ENCODE measurements at places on chromosomes 6 and 20.

DNA sequence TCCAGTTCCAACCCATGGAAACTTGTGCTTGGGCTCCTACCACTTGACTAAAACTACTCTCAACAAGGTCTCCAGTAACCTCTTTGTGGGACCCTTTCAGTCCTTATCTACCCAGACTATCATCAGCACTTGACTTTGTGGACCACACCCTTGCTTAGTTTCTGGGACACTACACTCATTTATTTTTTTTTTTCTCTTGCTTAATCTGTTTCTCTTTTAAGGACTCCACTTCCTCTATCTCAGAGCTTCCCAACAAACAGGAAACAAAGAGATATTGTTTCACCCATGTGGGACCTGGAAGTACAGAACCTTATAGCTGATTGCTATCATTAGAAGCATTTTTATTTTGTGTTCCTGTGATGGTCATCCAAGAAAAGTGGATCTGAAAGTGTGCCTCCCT, 28.8 kb upstream of the ME1 start:
- no peak for DNase-seq

DNA sequence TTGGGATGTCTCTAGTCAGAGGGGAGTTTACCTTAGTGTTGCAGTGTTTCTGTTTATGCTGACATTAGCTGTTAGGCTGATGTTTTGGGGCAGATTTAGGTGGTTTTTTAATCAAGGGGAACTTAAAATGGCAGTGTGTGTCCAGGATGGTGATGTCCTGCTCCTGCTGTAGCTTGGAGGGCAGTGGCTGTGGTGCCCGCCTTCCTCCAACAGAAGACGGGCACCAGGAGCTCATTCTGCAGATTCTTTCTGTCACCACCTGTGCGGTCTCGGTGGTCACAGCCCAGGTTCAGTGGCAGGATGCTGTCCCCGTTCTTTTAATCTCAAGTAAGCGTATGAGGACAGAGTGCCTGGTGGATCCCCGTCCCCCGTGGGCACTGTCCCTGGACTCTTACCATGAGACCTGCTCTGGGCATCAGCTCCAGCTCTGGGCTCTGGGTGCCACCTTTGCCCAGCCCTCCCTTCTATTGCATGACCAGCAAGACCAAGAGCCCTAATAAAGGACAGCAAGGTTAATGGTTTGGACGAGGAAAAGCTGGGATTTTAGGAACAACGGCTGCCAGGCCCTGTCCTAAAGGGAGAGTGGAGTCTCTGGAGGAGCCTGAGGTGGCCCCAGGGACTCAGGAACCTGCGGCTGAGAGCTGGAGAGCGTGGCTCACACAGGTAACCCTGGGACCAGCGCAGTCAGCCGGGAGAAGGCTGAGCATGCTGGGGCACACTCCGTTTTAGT, 217.3 kb downstream of the ERMARD start:
- DNase-seq, result no peak

DNA sequence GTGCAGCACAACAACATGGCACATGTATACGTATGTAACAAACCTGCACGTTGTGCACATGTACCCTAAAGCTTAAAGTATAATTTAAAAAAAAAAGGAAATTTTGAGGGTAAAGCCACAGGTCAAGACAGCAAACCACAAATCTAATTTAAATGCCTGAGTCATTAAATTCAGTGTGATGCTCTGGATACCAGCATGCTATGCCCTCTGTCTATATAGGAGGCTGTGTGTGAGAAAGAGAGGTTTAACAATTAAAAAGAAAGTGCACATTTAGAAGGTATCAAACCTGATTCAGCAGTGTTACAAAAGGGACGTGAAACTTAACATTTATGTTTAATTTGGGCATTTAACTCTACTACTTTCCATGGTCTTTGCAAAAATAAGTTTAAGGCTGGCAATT, 276.3 kb downstream of the ADGRB3 start:
- DNase-seq, result no peak

DNA sequence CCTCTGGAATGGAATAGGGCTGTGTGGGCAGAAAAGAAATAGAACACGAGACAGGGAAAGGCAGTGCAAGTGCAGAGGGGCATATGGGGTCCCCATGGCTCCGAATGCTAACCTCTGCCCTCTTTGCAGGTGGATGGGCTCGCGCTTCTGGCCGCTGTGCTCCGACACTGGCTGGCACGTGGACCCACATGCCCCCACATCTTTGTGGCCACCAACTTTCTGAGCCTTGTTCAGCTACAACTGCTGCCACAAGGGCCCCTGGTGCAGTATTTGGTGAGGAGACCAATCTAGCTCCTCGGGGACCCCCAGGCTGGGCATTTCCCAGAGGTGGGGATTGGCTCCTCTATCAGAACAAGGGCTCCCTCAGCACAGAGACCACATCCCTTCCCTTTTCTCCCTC, 1.1 kb upstream of the SAPCD1 start:
- no peak for DNase-seq

GRCh38 chr6:12423832-12424231, 133.7 kb downstream of the EDN1 start:
- DNase-seq, result no peak

DNA sequence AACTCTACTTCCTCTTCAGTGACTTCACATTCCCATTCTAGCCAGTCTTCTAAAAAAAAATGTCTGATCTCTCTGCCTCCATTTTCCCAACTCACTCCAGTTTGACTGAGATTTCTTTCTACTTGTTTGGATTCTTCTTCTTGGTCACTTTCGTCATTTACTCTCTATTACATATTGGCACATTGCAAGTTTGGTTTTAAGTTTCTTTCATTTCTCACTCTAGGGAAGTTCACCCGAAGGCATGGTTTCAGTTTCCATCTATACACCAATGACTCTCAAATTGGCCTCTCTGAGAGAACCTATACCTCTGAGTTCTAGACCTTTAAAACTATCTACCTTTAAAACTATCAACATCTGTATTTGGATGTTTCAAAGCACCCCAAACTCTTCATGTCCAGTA, 51.3 kb downstream of the CD109 start:
- no peak for DNase-seq

DNA sequence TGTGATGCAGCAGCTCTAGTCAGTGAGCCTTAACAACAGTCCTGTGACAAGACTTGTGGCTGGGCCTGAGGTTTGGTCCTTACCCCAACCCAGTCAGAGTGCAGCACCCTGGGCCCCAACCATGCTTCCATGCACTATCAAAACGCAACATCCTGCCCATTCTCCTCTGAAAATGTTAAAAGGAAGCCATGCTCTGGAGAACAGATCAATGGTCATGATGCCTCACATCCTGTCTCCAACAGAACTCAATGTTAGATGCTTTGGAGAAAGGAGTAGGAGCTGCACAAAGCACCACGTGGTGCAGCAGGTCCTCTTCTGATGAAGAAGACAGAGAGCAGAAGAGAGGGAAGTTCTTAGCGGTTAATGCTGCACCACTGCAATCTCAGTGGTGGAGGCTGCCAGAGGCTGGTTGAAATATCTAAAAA, 41.9 kb downstream of the TRAM2 start:
- no peak for DNase-seq

DNA sequence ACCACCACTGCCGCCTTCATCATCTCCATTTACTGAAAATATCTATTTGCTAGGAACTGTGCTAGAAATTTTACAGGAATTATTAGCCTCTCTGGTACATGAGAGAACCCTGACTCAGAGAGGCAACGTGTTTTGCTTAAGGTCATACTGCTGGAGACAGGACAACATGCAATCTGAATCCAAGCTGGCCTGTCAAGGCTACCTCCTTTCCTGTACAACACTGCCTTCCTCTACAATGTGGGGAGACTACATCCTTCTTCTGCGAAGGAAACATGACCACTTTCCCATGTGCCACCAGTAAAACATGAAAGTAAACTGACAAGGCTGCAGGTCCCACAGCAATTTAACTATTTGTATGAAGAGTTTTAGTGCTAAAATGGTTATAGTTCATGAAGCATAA, 200.9 kb downstream of the BACH2 start:
- DNase-seq, result no peak

- no peak for DNase-seq
These were observed 162.1 kb downstream of the MTFR2 start for GRCh38 chr6:136087986-136088385.

GRCh38 chr20:59518881-59519706, 85.2 kb upstream of the PHACTR3 start:
- DNase-seq, result peak; percentile 12

DNA sequence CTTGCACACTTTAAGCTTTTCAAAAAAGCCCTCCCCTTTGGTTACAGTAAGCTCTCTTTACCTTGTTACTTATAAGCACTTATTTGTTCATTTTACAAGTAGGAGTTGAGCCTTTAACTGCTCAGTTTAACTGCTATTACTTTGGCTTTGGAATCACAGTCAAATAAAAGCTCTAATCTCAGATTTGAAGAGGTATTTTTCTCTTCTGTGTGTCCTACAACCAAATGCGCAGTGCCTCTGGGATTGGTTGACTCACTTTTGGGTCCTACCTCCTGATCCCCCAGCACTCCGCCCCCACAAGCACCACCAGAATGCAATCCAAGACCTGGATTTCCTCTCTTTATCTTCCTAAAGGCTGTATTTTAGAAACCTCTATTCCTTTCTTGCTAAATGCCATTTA, 2.5 kb downstream of the NCOA7 start:
- no peak for DNase-seq

- DNase-seq, result no peak
These were observed 12.2 kb downstream of the NCOA7 start for GRCh38 chr6:125802943-125803377.

DNA sequence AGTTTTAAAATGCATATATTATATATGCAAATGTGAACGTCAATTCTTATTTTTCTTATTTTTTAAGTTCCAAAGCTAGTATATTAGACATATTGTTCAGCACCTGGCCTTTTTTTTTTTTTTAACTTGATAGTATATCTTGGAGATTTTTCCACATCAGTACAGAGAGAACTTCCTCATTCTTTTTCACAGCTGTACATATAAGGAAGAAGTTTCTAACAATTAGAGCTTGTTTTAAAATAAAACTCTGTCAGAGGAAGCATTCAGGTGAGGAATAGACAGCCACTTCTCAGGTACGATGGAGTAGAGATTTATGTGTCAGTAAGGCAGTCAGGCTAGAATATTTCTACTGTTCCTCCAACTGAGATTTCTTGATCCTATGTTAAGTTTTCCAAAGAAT, 233.1 kb upstream of the SUPT3H start:
- no peak for DNase-seq

GRCh38 chr6:80316686-80317231, 210.3 kb downstream of the BCKDHB start:
- no peak for DNase-seq

DNA sequence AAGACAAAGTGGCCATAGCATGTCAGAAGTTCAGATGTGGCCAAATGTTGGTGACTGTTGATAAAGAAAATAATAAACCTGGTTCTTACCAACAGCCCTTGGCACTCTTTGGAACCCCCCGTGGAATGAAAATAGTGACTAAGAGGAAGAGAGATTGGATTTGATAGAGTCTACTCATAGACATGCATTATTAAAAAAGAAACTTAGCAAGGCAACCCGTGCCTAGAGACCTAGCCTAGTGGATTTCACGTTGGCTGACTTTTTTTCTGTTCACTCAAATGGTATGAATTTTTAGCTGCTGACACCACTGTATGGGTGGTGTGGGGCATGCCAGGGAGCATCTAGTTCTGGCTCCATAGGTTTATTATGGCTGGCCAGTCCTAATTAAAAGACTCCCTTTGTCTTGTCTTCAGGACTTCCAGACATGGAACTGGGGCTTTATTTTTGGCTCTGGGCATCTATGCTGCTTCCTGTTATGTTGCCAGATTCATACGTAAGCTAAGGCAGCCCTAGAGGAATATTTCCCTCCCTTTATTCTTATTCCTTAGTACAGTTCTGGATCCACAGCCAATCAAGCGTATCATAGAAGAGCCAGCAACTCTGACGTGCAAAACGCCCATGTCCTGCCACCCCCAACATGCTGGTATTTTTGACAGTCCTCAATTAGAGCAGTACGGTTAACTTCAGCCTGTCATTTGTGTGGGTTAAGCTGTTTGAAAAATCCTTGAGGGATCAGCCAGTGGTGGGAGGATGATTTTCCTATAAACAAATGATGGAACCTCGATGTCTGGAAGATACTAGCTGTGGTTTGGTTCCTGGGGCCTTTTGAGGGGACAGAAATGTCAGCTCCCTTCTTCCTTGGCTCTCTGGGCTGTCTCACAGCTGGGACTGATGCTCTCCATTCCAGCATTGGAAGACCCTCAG, 127.5 kb downstream of the ISM1 start:
- DNase-seq, result no peak

DNA sequence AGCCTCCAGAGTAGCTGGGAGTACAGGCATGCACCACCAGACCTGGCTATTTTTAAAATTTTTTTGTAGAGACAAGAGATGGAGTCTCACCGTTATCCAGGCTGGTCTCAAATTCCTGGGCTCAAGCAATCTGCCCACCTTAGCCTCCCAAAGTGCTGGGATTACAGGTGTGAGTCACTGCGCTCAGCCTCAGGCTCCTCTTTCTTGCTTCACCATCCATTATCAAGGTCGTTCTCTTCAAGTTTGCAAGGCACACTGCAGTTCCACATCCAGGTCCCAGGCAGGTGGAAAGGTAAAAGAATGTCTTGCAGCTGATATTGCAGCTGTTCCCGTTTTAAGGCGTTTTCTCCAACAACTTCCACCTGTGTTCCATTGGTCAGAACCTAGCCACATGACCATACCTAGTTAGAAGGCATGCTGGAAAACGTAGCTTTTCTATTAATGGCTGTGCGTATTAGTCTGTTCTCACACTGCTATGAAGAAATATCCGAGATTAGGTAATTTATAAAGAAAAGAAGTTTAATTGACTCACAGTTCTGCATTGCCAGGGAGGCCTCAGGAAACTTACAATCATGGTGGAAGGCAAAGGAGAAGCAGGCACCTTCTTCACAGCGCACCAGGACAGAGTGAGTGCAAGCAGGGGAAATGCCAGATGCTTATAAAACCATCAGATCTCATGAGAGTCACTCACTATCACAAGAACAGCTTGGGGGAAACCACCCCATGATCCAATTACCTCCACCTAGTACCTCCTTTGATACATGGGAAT, 51.7 kb downstream of the PCNA start:
- no peak for DNase-seq

DNA sequence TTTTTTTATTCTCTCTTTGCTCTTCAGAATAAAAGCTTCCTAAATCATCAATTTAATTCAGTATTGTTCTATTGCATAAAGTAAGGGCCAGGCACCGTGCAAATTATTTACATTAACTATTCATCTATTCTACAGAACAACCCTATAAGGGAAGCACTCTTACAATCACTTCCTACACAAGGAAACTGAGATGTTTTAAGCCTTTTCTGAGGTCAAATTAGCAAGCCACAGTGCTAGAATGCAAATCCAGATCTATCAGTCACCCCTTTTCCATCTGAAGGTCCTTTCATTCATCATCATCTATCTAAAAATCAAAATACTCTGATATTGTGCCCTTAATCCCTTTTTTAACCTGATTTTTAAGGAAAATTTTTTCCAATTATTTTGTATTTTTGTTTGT, 31.2 kb downstream of the FRK start:
- no peak for DNase-seq

- DNase-seq, result no peak
These were observed 203.8 kb upstream of the PCSK2 start for GRCh38 chr20:17023036-17023435.

- no peak for DNase-seq
These were observed 159.5 kb downstream of the LY86 start for GRCh38 chr6:6748001-6748400.
